GM12864 (cell line): ENCODE measurements at places on chromosomes 11 and 22.

DNA sequence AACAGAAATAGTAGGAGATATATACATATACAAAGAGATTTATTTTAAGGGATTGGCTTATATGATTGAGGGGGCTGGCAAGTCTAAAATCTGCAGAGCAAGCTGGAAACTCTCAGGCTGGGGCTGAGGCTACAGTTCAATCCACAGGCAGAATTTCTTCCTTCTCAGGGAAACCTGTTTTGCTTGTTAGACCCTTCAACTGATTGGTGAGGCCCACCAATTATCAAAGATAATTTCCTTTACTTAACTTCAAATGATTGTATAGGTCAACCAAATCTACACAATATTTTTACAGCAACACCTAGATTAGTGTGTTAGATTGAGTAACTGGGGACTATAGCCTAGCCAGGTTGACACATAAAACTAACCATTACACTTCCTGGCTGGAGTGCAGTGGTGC lies 4.7 kb upstream of the PLEKHB1 start:
- DNase-seq: no peak

- no peak for DNase-seq
These were observed 28.7 kb downstream of the ZNRF3 start for GRCh38 chr22:28911777-28912669.

GRCh38 chr22:42356533-42356932 lies 75.7 kb downstream of the NFAM1 start:
- no peak for DNase-seq

- peak; percentile 45 for DNase-seq
These were observed 1.0 kb upstream of the ZNF143 start for GRCh38 chr11:9459667-9460321.

GRCh38 chr11:30825723-30826122 lies 239.6 kb upstream of the MPPED2 start:
- DNase-seq: no peak

DNA sequence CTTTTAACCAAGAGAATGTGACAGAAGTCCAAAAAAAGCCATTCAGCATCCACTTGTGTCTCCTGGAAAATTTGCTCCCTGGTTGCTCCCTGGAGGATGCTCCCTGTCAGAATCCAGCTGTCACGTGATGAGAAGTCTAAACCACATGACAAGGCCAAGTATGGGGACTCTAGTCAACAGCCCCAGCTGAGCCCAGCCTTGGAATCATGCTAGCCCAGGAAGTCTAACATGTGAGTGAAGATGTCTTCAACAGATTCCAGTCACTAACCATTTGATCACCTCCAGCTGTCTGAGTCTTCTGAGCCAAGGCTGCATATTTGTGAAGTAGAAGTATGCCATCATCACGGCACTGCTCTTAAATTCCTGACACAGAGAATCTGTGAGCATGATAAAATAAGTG lies 4.2 kb downstream of the OR56B4 start:
- DNase-seq: no peak
